ENCODE measurements at places on chromosomes 1 and 21.
A peak's percentile ranks its signal among the peaks of the same experiment; 100 is the strongest.

- no peak for DNase-seq
Measured at GRCh38 chr1:14980621-14981218, 172.8 kb upstream of the TMEM51 start.

- DNase-seq, result no peak
Measured at GRCh38 chr1:229191066-229191674, 79.7 kb upstream of the RAB4A start.

DNA sequence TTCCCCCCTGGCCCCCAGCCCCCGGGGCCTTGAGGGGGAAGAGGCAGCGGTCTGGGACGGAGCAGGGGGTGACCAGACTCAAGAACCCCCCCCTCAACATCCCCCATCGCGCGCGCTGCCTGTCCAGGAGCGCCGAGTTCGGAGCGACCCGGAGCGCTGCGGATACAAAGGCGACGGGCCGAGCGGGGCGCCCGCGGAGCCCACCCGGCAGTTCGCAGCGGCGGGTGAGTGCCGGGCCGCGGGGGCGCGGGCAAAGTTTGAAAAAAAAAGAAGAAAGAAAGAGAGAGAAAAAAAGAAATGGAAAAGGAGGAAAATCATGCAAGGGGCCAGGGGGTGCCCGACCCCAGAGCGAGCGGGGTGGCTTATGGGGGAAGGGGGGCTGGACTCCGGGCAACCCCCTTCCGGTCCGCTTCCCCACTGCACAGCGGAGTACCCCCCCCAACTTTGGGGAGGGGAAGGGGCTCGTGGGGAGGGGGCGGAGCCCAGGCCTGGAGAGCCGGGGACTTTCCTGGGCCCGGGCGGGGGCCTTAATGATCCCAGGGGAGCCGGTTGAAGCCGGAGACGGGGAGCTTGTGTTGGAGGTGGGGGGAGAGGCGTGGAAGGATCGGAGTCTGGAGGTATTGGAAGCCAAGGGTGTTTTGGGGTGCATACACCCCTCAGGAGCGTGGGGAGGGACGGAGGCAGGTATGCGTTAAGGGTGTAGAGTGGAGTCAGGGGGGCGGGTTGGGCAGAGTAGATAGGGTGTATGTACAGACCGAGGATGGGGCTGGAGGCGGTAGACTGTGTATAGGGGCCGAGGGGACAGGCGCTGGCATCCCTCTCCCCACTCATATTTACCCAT lies 502 bp downstream of the VANGL2 start:
- DNase-seq, result peak; percentile 55

- peak; percentile 76 for DNase-seq
Measured at GRCh38 chr1:37682334-37682987, 9.9 kb upstream of the CDCA8 start.

DNA sequence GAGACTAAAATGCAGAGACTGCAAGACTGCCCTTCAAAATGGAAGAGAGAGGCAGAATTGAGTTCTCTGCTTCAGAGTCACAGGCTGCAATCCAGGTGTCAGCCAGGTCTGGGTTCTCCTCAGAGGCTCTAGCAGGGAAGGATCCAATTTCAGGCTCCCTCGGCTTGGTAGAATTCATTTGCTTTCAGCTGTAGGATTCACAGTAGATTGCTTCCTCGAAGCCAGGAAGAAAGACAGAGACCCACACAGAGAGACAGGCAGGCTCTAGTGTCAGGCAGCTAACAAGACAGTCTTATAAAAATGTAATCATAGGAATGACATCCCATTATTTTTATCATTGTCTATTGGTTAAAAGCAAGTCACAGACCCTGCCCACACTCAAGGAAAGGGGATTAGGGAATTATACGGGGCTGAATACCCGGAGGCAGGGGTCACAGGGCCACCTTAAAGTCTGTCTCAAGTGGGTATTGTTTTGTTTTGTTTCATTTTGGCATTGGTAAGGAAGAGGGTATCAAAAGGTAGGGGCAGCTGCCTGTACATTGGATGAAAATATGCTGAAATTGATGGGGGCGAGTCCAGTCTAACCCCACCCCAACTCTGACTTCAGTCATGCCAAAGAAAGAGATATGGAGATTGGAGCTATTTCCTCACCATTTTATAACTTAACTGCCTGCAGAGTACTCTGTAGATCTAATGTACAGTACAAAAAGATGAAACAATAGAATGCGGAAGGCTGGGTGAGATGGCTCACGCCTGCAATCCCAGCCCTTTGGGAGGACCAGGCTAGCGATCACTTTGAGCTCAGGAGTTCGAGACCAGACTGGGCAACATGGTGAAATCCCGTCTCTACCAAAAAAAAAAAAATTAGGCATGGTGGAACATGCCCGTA lies 9.5 kb upstream of the TBCE start:
- DNase-seq, result no peak

GRCh38 chr1:65658122-65658521 lies 134.6 kb upstream of the PDE4B start:
- DNase-seq, result no peak

GRCh38 chr1:68201546-68202238 lies 30.6 kb downstream of the WLS start:
- DNase-seq, result no peak
